ENCODE measurements at places on chromosomes 16 and 17.

GRCh38 chr16:82633964-82634600 lies 7.3 kb downstream of the CDH13 start:
- DNase-seq = no peak

- no peak for DNase-seq
These were observed 35.4 kb downstream of the WNT3 start for GRCh38 chr17:46783031-46783593.

- no peak for DNase-seq
These were observed 11.8 kb downstream of the METTL9 start for GRCh38 chr16:21611198-21611555.

- no peak for DNase-seq
These were observed 14.3 kb downstream of the PIEZO1 start for GRCh38 chr16:88770461-88771293.

DNA sequence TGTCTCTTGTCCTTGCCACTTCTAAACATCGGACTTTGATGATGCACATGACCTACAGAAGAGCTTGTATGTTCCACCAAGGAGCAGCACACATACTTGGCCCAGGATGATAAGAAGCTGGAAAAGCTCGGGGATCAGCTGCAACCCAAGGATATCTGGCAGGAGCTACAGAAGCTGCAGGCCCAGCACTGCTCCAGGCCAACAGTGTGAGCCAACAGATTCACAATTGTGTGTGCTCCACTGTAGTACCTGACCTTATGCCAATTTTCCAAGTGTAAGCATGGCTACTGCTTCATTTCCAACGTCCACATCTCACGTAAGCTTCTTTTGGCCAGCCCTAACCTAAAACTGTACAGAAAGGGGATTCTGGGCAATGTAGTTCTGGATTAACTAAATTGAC lies 83.4 kb downstream of the COX10 start:
- no peak for DNase-seq

DNA sequence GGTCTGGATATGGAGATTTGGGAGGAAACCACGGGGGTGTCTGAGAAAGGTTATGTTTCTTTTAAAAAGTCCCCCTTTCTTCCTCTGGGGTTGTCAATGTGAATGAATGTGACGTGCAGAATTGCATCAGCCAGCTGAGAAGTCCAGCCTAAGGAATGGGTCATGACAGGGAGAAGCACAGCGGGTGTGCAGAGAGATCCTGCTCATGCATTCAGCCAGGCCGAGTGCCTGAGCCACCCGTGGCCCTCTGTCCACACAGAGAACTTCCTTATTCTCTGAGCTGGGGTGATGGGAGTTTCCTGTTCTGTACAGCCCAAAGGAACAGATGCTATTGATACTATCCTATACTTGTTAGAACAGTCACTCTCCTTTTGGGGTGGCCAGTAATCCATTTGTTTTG lies 117.9 kb downstream of the CPPED1 start:
- DNase-seq = no peak

DNA sequence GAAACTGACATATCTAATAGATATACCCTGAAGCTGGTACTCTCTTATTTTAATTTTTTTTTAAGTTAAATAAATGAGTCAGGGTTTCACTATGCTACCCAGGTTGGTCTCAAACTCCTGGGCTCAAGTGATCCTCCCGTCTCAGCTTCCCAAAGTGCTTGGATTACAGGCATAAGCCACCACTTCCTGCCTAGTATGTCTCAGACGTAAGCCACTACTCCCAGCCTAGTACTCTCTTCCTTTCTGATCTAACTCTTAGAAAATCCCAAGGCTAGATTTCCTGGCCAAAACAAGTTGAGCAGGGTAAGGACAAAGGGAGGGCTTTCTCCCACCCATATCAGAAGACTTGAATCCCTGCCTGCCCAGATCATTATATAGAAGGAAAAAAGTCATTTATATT lies 33.7 kb downstream of the HOXB1 start:
- no peak for DNase-seq

DNA sequence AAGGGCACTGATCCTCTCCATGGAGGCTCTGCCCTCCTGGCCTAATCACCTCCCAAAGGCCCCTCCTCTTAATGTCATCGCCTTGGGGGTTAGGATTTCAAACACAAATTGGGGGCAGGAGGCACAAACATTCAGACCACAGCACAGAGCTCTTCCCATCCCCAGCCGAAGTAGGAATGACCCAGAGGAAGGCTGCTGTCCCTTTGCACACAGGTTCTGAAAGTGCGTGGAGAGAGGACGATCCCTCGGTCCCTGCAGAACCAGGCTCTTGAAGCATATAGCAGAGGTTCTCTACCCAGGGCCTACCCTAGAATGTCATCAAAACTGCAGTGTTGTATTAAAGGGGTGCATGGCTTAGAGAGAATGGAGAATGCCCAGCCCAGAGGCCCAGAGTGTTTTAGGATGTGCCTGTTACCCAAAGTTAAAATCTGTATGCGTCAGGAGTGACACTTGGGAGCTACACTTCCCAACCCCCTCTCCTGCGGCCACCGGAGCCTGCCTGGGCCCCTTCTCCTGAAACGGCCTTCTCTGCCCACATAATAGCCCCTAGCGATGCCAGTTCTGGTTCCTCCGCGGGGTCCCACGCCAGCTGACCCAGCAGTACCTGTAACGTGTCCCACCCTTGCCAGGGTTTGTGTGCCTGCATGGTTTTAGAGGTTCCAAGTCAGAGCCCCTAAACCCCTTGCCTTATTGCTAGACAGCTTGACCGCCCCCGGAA lies 159.5 kb upstream of the CACNG5 start:
- no peak for DNase-seq

DNA sequence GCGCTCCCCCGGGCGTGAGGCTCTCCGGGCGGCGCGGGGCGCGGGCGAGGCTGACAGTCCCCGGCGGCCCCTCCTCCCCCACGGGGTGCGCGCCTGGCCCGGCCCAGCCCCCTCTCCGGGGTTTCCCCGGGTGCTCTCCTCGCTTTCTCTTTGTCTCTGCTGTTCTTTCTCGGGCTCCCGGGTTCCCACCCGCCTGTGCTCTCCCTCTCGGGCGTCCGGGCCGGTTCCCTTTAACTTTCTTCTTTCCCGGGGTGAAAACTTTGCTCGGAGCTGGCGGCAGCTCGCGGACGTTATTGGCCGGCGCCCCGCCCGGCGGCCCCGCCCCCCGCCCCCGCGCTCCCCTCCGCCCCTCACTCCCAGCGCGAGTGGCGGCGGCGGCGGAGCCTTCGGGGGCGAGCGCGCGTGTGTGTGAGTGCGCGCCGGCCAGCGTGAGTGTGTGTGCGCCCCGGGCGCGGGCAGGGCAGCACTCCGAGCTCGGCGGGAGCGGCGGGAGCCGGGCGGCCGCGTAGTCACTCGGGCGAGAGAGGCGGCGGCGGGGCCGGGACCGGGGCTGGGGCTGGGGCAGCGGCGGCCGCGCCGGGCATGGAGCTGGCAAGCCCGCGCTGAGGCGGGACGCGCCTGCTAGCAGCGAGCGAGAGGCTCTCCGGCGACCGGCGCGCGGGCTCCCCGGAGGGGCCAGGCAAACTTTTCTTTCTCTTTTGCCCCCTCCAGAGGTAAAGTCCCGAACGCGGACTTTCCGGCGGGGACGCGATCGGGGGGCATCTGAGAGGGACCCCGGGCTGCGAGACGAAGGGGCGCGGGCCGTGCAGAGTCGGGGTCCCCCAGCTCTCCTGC lies at the start of gene NTN1:
NTN1 (plus strand) TSS at position 353 of the 834 bp plus-strand sequence. CDS start 864 bp downstream, outside the sequence.
- DNase-seq = peak; percentile 51

GRCh38 chr16:82016263-82016662 lies 5.0 kb upstream of the SDR42E1 start:
- DNase-seq = no peak

DNA sequence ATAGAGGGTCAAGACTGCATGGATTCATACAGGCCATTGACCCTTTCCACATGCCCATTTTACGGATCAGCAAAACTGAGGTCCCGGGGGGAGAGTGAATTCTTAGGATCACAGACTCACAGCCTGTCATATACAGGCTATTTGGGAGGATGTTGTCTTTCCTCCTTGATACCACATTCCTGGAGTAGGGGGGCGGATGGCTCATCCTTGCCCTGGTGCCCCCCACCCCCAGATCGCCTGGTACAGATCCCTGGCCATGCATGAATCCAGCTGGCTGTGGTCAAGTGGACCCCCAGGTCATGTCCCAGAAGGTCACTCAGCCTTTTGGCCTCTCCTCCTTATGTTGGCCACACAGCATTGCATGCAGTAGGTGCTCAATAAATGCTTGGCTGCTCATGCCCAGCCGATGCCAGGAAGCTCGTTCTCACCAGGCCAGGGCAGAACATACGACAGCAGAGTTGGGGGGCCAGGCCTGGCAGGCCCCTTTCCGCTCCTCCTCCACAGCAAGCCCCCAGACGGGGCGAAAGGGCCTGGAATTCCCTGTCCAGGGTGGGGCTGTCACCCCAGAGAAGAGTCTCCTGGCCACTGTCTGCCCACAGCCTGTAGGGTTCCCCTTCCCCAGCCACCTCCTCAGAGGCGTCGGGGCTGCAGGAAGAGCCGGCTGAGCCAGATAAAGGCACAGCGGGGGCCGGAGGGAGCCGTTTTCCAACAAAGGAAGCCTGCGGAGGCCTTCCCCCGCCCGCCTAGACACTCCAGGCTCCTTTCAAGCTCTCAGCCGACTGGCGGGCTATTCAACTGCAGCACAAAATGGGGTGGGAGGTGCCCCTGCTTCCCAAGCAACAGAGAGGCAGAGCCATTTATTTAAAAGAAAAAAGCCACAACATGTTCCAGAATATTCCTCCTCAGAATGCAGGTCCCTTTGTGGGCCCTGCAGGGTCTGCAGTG lies 215.7 kb upstream of the CIBAR2 start:
- DNase-seq = no peak

DNA sequence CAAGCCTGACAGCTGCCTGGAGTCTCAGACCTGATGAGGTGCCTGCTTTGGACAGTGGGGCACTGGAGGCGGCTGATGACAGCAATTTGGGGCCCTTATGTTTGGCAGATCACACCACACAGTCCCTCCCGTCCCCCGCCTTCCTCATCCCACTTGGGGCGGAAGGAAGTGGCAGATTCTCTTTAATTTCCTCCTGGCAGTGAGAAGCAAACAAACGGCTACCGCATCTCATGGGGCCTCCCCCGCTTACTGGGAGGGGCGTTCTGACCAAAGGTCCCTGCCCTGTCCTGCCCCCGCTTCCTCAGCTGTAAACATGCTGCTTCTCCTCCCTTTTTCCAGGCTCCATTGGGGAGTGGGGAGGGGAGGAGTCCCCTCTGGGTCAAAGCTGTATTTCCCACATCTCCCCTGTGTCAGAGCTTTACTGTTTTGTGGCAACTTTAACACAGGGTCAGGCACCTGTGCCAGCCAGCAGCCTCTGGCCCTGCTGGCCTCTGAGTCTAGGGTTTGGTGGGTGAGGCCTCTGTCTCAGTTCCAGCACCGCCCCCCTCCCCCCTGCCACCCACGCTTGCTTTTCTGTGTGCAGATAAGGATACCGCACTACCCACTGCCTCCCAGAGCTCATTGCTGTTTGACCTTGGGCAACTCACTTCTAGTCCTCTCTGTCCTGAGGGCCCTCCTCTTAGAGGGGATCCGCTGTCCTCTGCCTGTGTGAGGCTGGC lies 5.4 kb upstream of the NFATC3 start:
- DNase-seq = peak; percentile 69

GRCh38 chr16:89374393-89374960 lies 115.9 kb downstream of the ANKRD11 start:
- DNase-seq = no peak

- DNase-seq = no peak
These were observed 17.0 kb upstream of the DNASE1 start for GRCh38 chr16:3637371-3637923.

DNA sequence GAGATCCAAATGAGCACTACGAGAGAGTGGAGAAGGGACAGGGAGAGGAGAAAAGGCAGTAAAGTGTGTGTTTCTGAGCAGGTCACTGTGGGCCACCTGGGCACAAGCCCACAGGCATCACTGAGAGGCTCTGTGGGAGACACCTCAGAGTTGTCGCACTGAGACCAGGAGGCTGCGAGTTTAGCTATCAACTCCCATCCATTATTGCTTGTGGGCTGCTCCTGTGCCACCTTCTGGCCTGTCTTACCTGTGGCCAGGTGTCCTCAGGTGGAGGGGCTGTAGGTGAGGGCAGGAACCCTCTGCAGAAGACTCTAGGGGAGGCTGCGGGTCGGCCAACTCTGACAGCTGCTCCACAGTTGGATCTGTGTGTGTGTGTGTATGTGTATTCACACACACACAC lies 2.5 kb upstream of the PRR29 start:
- DNase-seq = no peak

All from naive thymus-derived CD4-positive, alpha-beta T cell (primary cell).